Naive thymus-derived CD8-positive, alpha-beta T cell (primary cell): ENCODE measurements at places on chromosomes 2 and 18. TPM values are rescaled to one million over a fixed set of nuclear protein-coding genes. Genes with fewer than 3 reads are reported as not detected.

DNA sequence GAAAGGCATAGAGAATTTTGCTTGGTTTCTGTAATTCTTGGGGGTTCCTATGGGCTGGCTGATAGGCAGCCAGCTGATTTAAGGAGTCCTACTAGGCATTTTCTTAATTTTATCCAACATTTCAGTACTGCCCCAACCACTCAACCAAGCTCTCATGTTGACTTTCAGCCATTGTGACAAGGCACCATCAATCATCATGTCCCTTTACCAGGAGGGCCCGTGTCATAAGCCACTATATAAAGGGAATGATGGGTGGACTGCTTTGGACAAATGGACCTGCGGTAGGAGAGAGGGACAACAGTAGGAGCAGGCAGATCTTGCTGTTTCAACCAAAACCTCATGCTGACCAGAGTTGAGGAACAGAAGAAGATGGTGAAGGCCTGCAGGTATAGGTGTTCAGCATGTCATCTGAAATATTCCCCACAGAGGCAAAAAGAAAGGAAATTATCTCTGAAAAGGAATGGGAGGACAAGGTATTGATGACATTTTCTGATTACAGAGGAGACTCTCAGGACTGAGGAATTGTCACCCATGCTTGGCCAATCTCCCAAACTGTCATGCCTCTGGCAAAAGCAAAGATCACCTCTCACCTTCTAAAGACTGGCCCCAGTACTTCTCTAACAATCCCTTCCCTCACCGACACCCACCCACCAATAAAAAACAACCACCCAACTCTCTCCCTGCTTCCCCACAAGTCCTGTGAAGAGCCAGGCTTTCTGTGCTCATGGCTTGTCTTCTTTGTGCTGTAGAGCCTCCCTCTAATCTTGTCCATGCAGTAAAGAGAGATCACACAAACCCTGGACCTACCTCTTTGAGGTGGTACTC lies 10.9 kb upstream of the TNP1 start:
- DNase-seq: no peak

VAMP5 gene
- total RNA-seq: 24.6 TPM

GRCh38 chr2:232026910-232027309 lies 65.4 kb downstream of the DIS3L2 start:
- no peak for DNase-seq

GRCh38 chr18:34280653-34281052 lies 55.9 kb upstream of the NOL4 start:
- no peak for DNase-seq

DNA sequence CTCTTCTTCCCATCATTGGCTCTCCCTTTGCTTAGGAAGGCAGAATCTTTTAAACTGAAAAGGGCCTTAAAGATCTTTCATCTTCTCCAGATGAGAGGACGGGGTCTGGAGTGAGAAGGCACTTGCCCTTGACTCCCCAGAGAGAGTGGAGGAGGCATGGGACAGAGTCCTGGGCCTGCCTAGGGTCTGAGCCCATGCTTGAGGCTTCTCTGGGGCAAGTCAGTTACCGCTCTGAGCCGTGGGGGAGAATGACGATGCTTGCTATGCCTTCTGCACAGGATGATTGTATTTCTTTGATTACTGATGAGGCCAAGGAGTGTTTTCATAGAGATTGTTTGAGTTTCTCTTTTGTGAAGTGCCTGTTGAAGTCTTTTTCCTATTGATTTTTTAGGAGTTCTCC lies 921 bp downstream of the PLB1 start:
- no peak for DNase-seq

COL5A2 gene
- 1.6 TPM for total RNA-seq

CTIF gene
- total RNA-seq: 3.4 TPM

KDSR gene
- total RNA-seq: 49.1 TPM

GRCh38 chr2:14909795-14910194 lies 277.3 kb downstream of the LRATD1 start:
- DNase-seq: no peak

DNA sequence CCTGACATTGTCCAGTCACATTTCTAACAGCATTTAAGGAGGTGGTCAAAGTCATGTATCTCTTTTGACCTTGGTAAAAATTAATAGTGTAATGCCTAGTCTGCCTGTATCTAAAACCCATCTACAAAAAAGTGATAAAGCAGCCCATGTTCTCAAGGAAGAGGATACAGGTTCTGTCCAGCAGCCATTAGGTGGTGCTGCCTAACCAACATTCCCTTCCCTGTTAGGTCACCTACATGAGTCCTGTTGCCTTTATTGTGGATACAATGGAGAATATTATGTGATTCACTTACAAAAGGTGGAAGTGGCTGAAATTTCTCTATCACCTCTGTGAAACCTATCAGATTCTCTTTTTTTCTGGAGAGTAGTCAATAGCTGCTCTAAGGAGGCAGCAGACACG lies 52.5 kb downstream of the AQP4 start:
- DNase-seq: no peak

GRCh38 chr2:3727397-3728045 lies 24.1 kb downstream of the DCDC2C start:
- DNase-seq: no peak

- no peak for DNase-seq
Observed at GRCh38 chr2:188569431-188570165, 277.9 kb downstream of the GULP1 start.

DNA sequence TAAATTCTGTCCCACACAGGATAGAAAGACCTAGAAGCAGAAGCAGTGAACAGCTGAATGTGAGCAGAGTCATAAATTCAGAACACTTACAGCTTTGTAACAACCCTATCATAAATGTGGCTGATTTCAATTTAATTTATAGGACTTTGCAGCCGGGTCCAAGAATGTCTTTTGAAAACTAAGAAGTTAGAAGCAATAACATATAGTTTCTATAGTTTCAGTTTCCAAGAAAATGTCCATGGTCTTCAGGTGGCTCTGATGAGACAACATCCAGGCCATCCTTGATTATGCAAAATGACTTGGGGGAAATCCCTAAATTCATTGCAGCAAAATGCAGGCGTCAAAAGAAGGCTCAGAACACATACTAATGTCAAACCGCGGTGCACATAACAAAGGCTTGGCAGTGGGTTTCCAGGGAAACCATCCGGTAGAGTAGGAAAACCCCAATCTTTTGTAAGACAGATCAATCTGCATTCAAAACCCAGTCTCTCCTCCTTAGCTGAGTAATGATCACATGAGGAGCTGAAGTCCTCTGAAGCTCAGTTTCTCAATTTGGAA lies 442.2 kb upstream of the ID2 start:
- no peak for DNase-seq

- peak; percentile 86 for DNase-seq
Observed at GRCh38 chr2:74002505-74003421, 18.1 kb downstream of the TET3 start.

KCNS3 gene
- not detected for total RNA-seq

PLEKHB2 gene
- 48.6 TPM for total RNA-seq

PRKAG3 gene
- not detected for total RNA-seq

DNA sequence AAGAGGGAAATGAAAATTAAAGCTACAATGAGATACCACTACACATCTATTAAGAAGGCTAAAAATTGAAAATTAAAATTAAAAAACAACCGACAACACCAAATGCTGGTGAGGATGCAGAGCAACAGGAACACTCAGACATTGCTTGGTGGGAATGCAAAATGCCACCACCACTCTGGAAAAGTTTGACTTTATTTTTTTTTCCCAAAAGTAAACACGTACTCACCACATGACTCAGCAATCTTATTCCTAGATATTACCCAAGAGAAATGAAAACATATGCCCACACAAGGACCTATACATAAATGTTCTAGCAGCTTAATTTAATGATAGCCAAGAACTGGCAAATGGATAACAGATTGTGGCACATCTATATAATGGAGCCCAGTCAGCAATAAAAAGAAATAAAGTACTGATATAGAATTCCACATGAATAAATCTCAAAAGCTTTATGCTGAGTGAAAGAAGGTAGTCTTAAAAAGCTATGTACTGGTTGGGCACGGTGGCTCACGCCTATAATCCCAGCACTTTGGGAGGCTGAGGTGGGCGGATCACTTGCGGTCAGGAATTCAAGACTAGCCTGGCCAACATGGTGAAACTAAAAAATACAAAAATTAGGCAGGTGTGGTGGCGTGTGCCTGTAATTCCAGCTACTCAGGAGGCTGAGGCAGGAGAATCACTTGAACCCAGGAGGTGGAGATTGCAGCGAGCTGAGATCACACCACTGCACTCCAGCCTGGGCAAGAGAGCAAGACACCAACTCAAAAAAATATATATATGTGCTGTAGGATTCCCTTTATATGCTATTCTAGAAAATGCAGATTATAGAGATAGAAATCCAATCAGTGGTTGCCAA lies 4.2 kb upstream of the PROC start:
- no peak for DNase-seq

GRCh38 chr18:785242-785641 lies 26.8 kb downstream of the YES1 start:
- no peak for DNase-seq

GRCh38 chr2:190807886-190808285 lies 72.7 kb upstream of the GLS start:
- DNase-seq: no peak

- no peak for DNase-seq
Observed at GRCh38 chr2:220240641-220241040, 613.2 kb downstream of the SLC4A3 start.

FAM237A gene
- not detected for total RNA-seq

ALKAL2 gene
- not detected for total RNA-seq

GRCh38 chr2:130820279-130820861 lies 16.3 kb upstream of the ARHGEF4 start:
- no peak for DNase-seq

DNA sequence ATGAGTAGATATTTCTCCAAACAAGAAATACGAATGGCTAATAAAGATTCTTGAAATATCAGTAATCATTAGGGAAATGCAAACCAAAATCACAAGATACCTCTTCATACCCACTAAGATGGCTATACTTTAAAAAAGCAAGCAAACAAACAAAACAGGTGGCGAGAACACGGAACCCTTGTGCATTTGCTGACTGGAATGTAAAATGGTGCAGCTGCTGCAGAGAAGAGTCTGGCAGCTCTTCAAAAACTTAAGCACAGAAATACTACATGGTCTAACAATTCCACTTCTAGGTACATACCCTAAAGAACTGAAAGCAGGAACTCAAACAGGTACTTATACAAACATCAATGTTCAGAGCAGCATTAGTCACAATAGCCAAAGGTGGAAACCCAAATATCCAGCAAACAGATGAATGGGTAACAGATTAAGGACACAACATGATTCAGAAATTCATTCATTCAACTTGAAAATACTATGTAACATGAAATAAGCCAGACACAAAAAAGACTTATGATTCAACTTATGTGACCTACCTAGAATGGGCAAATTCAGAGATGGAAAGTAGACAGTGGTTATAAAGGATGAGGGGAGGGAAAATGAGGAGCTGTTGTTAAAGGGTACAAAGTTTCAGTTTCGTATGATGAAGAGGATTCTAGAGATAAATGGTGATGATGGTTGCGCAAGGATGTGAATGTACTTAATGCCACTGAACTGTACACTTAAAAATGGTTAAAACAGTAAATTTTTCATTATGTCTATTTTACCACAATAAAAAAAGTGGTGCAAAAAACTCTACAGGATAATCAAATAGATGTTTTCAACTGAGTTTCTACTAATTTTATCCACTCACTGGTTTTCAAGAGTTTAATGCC lies 26.9 kb upstream of the GPR75 start:
- no peak for DNase-seq

DNA sequence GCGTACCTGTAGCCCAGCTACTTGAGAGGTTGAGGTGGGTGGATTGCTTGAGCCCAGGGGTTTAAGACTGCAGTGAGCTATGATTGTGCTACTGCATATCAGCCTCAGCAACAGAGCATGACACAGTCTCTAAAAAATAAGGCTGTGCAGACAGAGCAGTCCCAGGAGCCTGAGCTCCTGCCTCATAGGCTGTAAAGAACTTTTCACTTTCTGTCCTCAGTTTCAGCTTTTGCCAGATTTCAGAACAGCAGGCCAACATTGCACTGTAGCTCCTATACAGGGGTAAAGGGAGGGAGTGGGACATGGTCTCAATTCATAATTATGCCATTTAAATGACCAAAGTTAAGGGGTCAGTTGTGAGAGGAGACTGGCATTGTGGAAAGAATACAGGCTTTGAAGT lies 150.6 kb downstream of the GALNT1 start:
- DNase-seq: no peak

DNA sequence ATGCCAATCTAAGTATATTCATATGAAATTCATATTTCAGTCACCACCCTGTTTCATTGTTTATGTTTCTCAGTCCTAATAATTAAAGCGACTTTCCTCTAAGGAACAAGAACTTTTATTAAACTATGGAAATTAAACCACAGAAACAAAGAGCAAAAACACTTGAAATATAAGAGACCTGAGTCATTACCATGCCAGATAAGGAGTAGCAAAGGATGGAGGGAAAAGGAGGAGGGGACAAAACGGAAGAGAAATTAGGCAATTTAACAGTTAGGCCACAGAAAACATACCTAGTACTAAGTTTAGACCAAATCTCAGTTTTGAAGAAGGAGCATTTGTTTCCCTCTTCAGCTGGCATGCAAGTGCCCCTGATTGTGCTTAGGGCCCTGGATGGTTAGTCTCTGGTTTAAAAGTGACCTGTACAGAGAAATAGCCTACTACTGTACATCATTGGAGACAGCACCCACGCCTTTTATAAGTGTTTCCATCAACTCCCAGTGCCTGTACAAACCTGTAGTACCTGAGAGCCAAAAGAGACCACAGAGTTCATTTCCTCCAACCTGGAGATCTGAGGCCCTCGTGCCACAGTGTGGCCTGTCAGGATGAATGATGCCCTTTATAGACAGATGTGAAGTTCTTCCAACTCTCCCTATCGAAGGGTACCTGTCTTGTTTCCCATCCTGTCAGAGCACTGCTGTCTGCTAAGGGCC lies 74.5 kb downstream of the SPATS2L start:
- DNase-seq: no peak

DNA sequence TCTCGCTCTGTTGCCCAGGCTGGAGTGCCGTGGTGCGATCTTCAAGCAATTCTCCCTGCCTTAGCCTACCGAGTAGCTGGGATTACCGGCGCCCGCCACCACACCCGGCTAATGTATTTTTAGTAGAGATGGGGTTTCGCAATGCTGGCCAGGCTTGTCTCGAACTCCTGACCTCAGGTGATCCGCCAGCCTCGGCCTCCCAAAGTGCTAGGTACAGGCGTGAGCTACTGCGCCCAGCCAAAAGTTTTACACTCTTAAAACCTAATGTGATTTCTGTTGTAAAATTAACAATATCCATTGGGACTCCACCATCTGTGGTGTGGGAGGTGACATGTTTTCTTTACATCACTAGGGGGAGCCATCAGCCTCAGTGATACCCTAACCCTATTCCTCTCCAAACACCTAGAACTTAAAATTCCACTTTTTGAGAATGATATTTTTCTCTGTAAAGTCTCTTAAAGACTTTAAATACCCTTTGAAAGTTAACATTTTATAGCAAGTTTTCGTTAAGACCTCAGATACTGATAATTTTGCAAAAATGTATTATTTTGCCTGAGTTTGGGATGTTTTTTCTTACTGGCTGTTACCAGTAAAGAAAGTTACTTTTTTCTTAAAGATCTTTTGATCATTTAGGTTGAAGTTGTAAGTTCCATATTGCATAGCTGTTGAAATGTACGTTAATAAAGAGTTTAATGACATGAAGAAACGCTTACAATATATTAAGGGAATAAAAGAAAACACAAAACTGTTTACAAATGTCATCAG lies 11.6 kb upstream of the EIF2AK2 start:
- peak; percentile 36 for DNase-seq
